ENCODE measurements at places on chromosomes 6 and 20.

DNA sequence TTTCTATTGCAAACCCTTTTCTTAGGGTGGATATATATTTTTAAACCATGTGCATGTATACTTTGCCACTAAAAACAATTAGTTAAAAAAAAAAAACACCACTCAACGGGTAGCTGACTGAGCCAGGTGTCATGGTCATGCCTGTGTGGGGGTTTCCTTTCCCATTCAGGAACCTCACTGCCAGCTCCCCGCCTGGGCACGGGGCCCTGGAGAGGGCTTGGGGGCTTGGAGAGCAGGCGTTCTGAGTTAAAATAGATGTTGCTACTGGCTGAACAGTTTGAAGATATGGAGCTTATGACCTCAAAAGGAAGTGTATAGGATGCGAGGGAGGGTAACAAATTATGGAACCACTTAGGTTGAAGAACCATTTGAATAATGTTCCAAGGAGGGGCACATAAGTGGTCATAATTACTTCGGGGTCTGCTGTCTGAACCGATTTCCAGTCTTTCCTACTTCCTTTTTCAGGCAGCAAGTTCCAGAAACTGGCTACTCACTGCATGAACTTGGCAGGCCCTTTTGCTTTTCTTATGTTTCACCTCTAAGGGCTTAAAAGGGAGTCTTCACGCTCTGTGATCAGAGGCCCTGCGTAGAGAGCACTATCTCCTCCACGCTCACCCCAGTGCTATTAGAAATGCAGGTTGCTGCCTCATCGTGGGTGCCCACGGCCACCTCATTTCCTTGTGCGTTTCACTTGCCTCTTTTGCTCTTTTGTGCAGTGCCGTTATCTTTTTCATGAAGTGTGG, 9.9 kb downstream of the STX16 start:
- no peak for DNase-seq

DNA sequence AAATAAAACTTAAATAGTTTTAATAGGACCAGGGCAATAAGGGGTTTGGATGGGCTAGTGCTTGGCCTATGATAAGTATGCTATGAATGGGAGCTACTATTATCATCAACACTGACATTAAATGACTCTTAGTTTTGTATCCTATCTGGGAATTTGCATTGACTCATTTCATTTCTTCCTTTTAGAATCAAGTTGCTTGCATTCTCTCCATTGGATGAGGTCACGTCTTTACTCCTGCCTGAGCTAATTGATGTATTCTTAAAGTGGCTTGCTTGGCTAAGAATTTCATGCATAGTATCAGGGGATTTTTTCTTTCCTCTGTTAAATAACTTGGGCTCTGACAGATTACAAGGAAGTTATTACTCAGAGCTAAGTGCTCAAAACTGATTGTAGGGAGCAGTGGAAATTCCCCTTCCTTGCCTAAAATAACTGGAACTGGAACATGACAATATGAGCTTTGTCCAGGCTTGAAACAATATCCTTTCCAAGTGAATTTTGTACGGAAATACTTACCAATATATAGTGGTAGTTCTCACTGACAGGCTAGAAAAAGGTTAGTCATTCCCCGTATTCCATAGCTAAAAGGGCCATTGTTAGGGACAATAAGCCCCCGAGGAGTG, 169.9 kb downstream of the BCAS1 start:
- DNase-seq, result peak; percentile 94

DNA sequence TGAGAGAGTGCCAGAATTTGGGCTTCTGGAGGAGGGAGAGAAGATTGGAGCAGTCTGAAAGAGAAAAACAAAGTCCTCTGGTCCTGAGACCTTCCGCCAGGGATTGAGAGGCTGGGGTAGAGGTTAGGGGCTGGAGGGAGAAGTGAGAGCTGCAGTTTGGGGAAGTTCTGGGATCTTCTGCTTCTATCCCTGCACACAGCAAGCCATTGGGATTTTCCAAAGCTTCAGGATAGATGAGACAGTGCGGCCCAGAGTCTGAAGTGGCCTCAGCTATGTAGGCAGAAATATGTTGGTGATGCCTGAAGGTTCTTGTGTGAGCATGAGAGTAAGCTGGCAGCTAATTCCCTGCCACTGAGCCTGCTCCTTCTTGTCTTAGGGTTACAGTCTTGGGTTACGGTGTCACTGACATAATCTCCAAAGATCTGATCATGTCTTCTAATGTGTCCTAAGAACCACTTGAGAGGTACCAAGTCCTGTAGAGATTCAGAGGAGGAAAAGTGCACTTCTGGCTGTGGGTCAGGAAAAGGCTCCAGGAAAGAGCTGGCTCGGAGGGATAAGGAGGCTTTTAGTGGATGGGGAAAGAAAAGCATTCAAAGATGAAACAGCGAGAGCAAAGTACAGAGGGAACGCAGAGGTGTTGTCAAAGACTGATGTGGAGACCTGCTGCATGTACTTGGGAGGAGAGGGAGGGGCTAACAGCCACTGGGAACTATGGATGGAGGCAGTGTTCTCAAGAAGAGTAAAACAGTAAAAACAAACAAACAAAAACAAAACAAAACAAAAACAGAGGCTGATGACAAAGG, 131.1 kb upstream of the MYLIP start:
- no peak for DNase-seq

DNA sequence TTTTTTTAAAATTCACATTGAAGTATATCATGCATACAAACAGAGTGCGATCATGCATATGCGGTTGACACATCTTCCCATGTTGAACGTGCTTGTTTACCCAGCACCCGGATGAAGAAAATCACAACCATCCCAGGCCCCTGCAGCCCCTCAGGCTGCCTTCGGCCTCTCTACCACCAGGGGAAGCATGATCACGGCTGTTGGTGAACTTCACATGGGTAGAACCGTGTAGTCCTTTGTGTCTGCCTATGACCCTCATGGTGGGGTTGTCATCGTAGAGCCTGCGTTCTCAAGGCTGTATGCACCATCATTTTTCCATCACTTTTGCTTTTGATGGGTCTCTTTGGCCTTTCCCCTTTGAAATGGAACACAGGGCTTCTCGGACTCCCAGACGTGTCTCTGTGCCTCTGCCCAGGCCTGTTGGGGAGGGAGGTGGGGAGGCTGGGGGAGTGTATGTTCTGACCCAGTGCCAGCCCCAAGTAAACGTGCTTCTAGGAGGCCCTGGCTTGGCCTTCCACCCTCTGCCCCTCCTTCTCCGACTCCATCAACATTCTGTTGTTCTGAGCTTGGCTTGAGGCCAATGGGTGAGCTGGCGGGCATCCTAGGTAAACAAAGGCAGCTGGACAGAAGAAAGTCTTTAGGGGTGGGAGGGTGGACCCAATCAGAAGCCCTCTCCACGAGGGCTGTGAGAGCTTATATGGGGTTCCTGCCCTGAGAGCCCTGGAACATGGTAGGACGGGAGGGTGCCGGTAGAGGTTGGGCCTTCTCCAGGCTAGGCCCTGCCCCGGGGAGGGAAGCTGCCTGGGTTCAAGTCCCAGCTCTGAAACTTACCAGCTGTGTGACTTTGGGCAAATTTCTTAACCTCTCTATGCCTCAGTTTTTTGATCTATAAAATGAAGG, 39.7 kb downstream of the TGM2 start:
- DNase-seq, result peak; percentile 21

GRCh38 chr20:61850926-61851900, 214.5 kb downstream of the TAF4 start:
- no peak for DNase-seq

GRCh38 chr20:58701431-58702160, 9.0 kb downstream of the NPEPL1 start:
- no peak for DNase-seq

- no peak for DNase-seq
These were observed 136.2 kb downstream of the GMPR start for GRCh38 chr6:16374461-16375200.

DNA sequence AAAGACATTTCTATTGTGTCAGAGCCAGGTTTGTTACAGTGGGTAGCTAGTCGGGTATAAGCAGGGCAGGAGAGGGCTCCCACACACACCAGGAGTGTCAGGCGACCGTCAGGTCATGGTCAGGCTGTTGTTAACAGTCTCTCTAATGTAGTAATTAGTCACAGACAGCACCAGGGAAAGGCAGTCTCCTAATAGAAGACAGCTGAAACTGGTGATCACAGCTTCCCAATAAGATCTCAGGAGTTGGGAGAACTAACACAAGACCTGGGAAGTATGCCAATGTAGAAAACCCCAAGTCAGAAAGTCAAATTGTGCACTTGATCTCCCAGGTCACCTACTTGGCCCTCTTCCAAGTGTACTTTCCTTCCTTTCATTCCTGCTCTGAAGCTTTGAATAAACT, 53.0 kb upstream of the GPR6 start:
- DNase-seq, result peak; percentile 26

- DNase-seq, result no peak
These were observed 116.7 kb upstream of the NRSN1 start for GRCh38 chr6:24009319-24009718.

- no peak for DNase-seq
These were observed 64.9 kb downstream of the MAP3K7 start for GRCh38 chr6:90521955-90522354.

- DNase-seq, result no peak
These were observed 351.7 kb downstream of the RIMS1 start for GRCh38 chr6:72238021-72238420.

GRCh38 chr6:125363039-125363823, 61.5 kb upstream of the HDDC2 start:
- DNase-seq, result peak; percentile 62

GRCh38 chr20:41424011-41424410, 57.4 kb upstream of the EMILIN3 start:
- no peak for DNase-seq

DNA sequence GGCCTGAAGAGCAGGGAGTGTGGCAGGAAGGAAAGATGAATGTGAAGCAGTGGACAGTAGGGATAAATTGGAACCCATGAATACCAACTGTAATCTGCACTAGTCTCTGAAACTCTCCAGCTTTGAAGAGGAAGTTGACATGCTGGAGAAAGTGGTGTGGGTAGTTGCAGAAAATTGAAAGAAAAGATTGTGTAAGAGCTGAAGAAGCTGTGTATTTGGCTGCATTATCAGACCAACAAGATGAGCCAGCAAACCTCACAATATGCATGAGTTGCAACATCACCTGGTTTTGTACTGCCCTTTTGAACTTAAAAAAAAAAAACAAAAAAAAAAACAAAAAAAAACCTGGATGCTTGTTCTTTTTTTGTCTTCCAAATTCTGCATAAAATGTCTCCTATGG, 921.9 kb upstream of the EYS start:
- peak; percentile 37 for DNase-seq

DNA sequence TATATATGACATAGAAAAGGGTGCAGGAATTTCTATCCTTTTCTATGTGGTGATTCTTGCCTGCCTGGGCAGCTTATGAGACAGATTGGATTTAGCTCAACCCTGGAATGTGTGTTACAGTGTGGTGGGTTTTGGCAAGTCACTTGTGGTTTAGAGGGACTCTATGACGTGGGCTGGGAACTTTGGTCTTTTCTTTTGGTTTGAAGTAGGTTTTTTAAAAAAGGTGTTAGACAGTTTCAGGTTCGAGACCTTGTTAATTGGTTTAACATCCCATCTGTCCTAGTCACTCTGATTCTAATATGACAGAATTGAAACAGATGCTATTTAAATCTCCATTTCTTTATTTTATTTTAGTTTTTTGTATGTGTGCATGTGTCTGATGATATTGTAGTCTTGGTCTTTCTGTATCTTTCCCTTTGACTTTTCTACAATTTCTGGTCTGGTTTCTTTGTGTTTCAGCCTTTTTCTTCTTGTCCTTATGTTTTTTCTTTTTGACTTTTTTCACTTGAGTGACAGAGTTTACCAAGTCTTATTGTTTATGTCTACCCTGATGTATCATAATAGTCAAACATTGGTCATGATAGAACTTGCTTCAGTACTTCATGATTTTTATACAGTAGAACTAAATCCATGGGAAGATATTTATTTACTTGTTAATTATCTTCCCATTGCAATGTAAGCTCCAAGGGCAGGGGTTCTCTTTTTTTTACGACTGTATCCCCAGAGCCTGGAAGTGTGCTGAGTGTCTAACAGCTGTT, 174.3 kb downstream of the CDKAL1 start:
- no peak for DNase-seq

Data from fibroblast of mammary gland (primary cell).